ENCODE measurements at places on chromosomes 11 and 22. TPM values are rescaled to one million over a fixed set of nuclear protein-coding genes. Genes with fewer than 3 reads are reported as not detected.

SLC25A17 gene
- total RNA-seq, result 19.2 TPM

HBB gene
- 755 TPM for total RNA-seq

NPAS4 gene
- 0.27 TPM for total RNA-seq

SLCO2B1 gene
- total RNA-seq, result 8.2 TPM

TMX2 gene
- total RNA-seq, result 53.7 TPM
